ENCODE measurements at places on chromosomes 16 and 17.
A peak's percentile ranks its signal among the peaks of the same experiment; 100 is the strongest.

- peak; percentile 70 for DNase-seq
- H3K4me3 ChIP-seq: no peak overlapping the region
- H3K27ac ChIP-seq: no peak overlapping the region
- peaks cover 6% of the 10 kb centered on the region for H3K4me1 ChIP-seq
- no peaks in the 10 kb centered on the region for H3K36me3 ChIP-seq
These were observed 190.4 kb downstream of the ABCC12 start for GRCh38 chr16:47965439-47965838.

- H3K4me3 ChIP-seq: no peak overlapping the region
- no peaks in the 10 kb centered on the region for H3K36me3 ChIP-seq
- H3K27ac ChIP-seq: no peak overlapping the region
- DNase-seq: no peak
These were observed 250.9 kb upstream of the SDK2 start for GRCh38 chr17:73895157-73895556.

- H3K27ac ChIP-seq: no peak overlapping the region
- H3K4me3 ChIP-seq: no peak overlapping the region
- no peaks in the 10 kb centered on the region for H3K4me1 ChIP-seq
- H3K36me3 ChIP-seq: peaks cover 64% of the 10 kb centered on the region
These were observed 92.9 kb downstream of the TBC1D16 start for GRCh38 chr17:79942591-79943346.

DNA sequence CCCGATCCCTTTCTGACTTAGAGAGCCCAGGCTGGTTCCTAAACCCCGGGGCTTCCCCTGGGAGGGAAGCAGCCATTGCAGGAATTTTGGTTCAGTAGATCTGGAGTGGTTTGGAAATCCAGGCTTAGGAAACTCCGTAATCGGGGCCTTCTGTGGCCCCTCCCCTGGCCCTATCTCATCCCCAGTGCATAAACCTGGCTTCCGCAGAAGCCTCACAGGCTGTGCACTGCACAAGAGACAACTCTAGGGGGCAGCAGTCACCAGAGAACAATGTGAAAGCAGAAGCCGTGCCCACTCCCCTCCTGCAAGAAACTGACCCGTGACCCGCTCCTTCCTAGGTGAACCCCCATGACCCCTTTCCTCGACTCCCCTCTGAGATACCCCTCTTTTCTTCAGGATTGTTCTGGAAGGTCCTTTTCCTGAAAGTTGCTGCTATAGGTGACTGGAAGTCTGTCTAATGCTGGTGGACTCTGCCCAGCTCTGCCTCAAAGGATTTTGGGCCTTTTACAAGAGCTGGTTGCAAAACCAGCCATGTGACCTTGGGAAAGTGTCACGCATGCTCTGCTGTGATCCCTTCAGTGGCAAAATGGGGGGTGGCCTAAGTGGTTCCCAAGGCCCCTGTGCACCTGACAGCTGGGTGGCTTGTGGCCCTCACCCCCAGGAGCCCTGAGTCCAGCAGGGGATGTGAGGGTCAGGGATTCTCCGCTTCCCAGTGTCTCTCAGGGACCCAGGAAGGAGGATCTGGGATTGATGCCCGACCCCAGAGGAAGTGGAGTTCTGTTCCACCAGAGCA is 14.4 kb downstream of the GUCY2D start:
- H3K27me3 ChIP-seq: no peaks in the 10 kb centered on the region
- peak; percentile 92 for DNase-seq
- H3K4me1 ChIP-seq: no peaks in the 10 kb centered on the region
- no peak overlapping the region for H3K27ac ChIP-seq
- peaks cover 1% of the 10 kb centered on the region for H3K36me3 ChIP-seq

DNA sequence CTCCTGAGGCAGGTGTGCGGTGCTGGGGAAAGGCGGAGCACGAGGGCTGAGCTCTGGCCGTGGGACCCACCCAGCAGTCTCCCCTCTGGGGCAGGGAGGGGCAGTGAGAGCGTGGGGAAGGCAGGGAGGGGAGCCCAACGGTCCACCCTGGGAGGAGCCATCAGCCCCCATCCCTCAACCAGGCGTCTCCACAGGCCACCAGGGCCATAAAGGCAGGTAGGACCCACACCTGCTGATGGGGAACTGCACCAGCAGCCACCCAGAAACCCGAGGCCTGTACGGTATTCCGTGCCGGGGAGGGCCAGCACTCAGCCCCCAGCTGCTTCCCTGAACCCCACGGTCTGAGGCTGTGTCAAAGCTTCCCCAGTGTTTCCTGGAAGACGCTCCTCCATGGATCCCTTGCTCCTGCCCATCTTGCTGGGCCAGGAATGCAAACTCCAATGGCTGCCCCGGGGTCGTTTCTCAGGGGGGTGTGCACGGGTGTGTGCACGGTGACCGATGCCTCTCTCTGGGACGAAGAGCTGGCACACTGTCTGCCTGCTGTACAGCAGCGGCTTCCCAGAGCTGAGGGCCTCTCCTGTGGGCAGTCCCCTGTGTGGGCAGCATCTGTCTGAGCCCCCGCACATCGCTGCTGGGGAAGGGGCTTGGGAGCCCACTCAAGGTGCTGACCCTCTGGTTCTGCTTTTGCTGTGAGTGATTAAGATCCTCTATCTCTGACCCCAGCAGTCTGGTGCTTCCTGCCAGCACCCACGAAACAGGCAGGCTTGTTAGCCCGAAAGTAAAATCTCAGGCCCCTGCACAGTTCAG is 17.2 kb upstream of the METRNL start:
- DNase-seq: peak; percentile 31
- H3K27me3 ChIP-seq: no peaks in the 10 kb centered on the region
- no peak overlapping the region for H3K4me3 ChIP-seq

DNA sequence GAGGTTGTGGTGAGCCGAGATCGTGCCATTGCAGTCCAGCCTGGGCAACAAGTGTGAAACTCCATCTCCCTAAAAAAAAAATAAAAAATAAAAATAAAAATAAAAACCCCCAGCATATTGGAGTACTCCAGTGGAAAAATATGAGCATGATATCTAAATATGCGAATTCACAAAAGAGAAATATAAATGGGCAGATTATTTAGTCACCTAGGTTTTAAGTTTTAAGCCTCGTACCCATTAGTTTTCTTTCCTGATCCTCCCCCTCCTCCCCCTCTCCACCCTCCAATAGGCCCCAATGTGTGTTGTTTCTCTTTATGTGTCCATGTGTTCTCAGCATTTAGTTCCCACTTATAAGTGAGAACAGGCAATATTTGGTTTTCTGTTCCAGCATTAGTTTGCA is 62.3 kb downstream of the GP2 start:
- H3K4me1 ChIP-seq: peaks cover 11% of the 10 kb centered on the region
- H3K27ac ChIP-seq: no peak overlapping the region
- no peaks in the 10 kb centered on the region for H3K27me3 ChIP-seq
- H3K4me3 ChIP-seq: no peak overlapping the region

DNA sequence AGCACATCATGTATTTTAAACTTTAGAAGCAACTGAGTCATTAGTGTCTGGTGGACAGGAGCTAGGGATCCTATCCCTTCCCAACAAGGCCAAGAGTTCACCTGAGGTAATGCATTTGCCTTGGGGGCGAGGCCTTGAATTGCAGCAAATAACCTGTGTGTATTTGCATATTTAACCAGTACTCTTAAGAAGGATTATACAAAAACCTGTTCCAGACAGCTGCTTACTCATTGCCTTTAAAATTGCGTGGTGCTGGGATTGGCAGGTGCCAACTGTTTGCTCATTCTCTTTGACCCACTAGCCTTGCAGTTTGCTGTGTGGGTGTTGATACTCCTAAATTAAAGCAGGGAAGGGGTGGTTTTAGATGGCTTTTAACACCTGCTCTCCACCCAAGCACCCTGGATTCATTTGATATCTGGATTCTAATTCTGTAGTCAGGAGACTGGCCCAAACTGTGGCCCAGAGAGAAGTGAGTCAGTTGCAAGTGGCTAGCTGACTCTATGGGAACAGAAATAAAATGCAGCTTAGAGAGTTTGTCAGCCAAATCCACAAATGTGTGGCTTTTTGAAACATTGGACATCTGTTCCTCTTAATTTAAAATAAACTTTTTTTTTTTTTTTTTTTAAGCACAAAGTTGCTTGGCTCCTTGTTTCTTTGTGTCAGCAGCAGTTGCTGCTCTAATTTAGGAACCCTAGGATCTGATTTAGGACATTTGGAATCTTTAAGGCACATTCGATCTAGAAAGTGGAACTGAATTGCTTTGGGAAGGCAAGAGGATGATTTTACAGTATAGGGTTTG is 46.9 kb downstream of the TUBD1 start:
- H3K27me3 ChIP-seq: no peaks in the 10 kb centered on the region
- DNase-seq: peak; percentile 57
- H3K4me1 ChIP-seq: peaks cover 7% of the 10 kb centered on the region
- H3K27ac ChIP-seq: no peak overlapping the region

GRCh38 chr17:68592682-68593641 is 8.2 kb downstream of the FAM20A start:
- H3K27me3 ChIP-seq: no peaks in the 10 kb centered on the region
- no peak overlapping the region for H3K4me3 ChIP-seq
- DNase-seq: peak; percentile 24
- no peak overlapping the region for H3K27ac ChIP-seq
- H3K4me1 ChIP-seq: no peaks in the 10 kb centered on the region

- H3K27me3 ChIP-seq: no peaks in the 10 kb centered on the region
- H3K4me1 ChIP-seq: peaks cover 4% of the 10 kb centered on the region
- no peaks in the 10 kb centered on the region for H3K36me3 ChIP-seq
- peak; percentile 88 for DNase-seq
- H3K4me3 ChIP-seq: peak overlapping the region; percentile 78
These were observed 923 bp downstream of the ANKRD13B start for GRCh38 chr17:29593591-29594518.

DNA sequence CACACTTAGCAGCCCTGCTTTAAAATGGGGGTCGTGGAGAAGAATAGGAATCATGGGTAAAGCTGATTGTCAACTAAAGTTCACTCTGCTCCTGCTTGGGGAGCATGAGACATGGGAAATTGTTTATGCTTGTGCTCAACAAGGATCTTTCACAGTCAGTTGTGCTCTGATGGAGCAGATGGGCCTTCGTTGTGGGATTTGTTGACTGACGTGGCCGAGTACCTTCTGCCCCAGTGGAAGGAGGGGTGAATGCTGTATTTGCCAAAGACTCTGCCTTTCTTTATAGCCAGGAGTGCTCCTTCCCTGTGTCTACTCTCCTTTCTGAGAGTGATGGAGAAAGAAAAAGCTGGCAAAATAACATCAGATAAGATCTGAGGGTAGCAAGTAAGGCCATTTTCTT is 11.4 kb downstream of the ARSG start:
- no peaks in the 10 kb centered on the region for H3K27me3 ChIP-seq
- H3K27ac ChIP-seq: no peak overlapping the region
- H3K4me3 ChIP-seq: peak overlapping the region; percentile 7
- peaks cover 8% of the 10 kb centered on the region for H3K36me3 ChIP-seq

GRCh38 chr17:64628641-64629040 is 33.5 kb downstream of the SMURF2 start:
- H3K36me3 ChIP-seq: no peaks in the 10 kb centered on the region
- H3K4me1 ChIP-seq: no peaks in the 10 kb centered on the region
- no peak overlapping the region for H3K4me3 ChIP-seq
- H3K27me3 ChIP-seq: no peaks in the 10 kb centered on the region
- no peak for DNase-seq

GRCh38 chr17:1605681-1606351 is 22.8 kb downstream of the SLC43A2 start:
- no peaks in the 10 kb centered on the region for H3K27me3 ChIP-seq
- peaks cover 5% of the 10 kb centered on the region for H3K4me1 ChIP-seq
- no peak for DNase-seq
- H3K4me3 ChIP-seq: no peak overlapping the region
- peaks cover 10% of the 10 kb centered on the region for H3K36me3 ChIP-seq

DNA sequence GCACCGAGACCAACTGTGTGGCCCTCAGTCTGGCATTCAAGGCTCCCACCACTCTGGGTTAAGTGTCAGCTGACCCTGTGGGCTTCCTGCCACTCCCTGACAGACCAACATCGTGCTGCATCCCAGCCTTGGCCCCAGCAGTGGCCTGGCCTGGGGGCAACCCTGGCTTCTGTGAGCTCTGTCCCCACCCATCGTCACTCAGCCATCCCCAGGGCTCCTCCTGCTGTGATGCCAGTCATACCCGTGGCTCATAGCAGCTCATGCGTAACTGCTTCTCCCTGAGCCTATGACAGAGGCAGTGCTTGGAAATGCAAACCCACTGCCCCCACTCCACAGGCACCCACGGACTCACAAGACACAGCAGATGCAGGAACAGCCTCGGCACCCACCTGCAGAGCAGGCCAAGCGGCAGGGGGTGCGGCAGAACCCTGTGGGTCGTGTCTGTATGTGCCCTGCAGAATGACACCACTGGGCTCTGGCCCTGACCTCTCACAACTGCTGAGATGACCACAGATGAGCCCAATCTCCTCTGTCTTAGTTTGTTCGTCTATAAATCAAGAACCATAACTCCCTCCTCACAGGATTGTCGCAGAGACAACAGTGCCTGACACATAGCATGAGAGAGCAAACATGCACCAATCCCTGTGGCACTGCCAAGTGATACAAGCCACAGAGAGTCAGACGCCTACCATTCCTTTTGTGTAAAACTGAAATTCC is 26.6 kb downstream of the PIEZO1 start:
- no peak for DNase-seq
- no peaks in the 10 kb centered on the region for H3K27me3 ChIP-seq
- peaks cover 4% of the 10 kb centered on the region for H3K4me1 ChIP-seq

DNA sequence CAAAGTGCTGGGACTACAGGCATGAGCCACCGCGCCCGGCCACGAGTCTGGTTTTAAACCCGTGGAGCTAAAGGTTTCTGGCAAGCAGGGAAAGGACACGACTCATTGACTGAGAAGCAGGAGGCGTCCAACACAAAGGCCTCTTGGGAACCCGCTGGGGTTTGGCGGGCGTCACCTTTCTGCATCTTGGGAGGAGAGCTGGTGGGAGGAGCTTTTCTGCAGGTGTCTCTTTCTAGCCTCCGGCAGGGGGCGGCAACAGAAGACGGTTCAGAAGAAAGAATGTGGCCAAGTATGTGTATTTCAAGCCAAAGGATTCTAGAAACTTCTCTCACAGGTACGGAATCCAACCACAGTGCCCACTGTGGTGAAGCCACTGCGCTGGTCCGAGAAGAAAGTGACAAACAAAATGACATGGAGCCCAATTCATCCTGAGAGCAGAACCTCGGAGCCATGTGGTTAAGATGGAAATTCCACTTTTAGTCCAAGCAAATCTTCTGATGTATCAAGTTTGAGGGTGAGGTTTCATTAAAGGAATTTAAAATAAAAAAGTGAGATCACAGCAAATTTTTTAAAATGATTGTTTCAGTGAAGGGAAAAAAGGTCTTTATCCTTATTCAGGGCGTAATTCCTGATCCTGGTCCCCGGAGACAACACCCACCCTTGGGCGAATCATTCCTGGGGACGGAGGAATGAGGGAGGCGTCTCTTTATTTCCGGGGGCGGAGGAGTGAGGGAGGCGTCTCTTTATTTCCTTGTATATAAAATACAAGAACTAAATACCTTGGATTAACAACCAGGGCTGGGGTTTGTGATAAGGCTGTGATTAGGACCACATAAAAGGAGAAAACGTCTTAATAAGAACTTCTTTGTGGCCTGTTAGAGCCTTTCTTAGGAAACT is 97.6 kb downstream of the MRM3 start:
- H3K36me3 ChIP-seq: no peaks in the 10 kb centered on the region
- DNase-seq: peak; percentile 99
- no peak overlapping the region for H3K27ac ChIP-seq
- H3K27me3 ChIP-seq: no peaks in the 10 kb centered on the region
- no peak overlapping the region for H3K4me3 ChIP-seq

GRCh38 chr16:30184096-30184890 is 891 bp downstream of the CORO1A start:
- H3K36me3 ChIP-seq: no peaks in the 10 kb centered on the region
- peaks cover 4% of the 10 kb centered on the region for H3K27me3 ChIP-seq
- H3K4me3 ChIP-seq: peak overlapping the region; percentile 74
- H3K27ac ChIP-seq: no peak overlapping the region
- H3K4me1 ChIP-seq: no peaks in the 10 kb centered on the region

GRCh38 chr16:88842308-88842756 is 14.4 kb downstream of the GALNS start:
- DNase-seq: no peak
- H3K4me1 ChIP-seq: no peaks in the 10 kb centered on the region
